ENCODE measurements at places on chromosomes 3 and 15.

DNA sequence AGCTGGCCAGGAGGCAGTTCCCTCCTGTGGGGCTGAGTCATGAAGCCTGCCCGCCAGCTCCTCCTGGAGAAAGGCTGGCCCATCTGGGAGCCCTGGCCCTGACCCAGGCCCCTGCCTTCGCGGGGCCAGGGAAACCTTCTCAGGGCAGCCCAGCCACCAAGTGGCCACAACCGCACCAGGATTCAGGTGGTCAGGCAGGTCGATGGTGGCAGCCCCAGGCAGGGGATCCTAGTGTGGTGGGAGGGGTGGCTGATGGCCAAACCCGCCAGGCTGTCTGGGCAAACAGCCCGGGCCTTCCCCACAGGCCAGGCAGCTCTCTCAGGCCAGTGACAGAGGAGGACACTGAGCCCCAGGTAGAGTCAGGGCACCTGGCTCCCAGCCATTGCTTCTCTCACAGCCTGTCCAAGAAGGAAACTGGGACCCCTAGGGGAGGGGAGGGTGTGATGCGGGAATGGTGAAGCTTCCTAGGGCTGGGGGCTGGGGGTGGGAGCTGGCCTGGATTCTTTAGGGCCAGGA is 1.2 kb downstream of the TWF2 start:
- no peak for DNase-seq

- DNase-seq, result no peak
Observed at GRCh38 chr3:57158325-57158724, 6.8 kb downstream of the IL17RD start.

GRCh38 chr15:64521726-64522164 is 61.4 kb downstream of the ZNF609 start:
- no peak for DNase-seq

GRCh38 chr3:60048447-60048848 is 998.6 kb upstream of the CFAP20DC start:
- no peak for DNase-seq

GRCh38 chr3:198080521-198081384 is 120.7 kb downstream of the LMLN start:
- peak; percentile 66 for DNase-seq

GRCh38 chr3:152400887-152401286 is 132.2 kb downstream of the MBNL1 start:
- no peak for DNase-seq

DNA sequence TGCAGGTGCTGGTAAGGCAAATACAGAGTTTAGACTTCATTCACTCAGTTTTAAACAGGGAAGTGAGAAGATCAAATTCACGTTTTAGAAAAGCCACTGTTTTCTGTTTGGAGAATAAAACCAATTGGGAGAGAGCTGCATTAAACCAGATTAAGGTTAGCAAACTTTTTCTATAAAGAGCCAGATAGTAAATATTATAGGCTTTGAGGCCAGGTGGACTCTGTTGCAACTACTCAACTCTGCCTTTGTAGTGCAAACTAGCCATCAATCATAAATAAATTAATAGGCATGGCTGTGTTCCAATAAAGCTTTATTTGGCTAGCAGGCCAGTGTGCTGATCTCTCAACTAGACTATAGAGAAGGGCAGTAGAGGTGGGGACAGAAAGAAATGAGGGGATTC is 33.5 kb downstream of the SUCLG2 start:
- no peak for DNase-seq

DNA sequence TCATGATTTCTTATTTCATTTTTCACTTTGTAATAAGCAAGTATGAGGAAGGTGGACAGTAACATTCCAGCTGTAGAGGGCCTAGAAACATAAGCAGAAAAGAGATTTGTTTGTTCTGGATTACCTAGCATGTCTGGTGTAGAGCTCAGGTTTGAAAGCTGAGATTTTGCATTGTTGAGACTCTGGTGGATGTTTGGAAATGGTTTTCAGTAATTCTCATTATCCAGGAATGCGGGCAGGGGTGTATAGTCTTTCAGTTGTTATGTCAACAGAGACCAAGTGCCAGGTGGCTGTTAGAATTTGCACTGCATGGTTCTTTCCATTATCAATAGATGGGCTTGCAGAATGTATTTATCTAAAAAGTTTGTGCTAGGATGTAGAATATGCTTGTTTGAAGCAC is 10.9 kb downstream of the GPD1L start:
- DNase-seq, result no peak

- DNase-seq, result no peak
Observed at GRCh38 chr15:74434263-74435136, 742 bp upstream of the SEMA7A start.
